Putamen (tissue), 1 donor: ENCODE measurements at places on chromosomes 7 and 10.

DNA sequence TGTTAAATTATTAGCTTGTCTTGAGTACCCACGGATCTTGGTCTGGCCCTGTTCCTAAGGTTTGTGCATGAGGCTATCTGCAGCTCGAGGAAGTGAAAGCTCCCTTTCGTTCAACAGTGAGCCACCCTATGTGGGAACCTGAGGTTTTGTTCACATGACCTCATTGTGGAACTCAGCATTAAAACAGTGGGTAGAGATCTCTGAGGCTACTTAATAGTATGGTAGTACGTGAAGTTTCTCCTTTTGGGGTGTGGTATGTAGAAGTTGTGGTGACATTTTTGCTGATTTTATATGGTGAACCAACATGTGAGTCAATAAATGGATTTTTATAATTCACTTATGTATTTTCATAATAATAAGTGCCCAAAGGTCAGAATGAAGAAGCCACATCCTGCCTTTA is 252.7 kb upstream of the FERD3L start:
- DNase-seq, result no peak

DNA sequence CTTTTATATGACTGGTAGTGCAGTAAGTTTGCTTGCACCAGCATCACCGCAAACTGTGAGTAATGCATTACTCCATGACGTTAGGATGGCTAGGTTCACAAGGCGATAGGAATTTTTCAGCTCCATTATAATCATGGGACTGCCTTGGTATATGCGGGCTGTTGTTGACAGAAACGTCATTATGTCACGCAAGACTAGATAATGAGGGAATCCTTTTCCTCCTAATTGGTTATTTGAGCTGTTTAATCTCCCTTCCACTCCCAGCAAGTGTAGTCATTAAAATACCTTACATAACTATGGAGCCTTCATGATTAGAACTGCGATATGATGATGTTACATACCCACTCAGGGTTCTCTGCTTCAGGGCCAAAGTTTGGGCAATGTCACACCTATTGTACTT is 17.3 kb downstream of the KLLN start:
- no peak for DNase-seq

- DNase-seq, result no peak
These were observed 162.0 kb downstream of the KLF6 start for GRCh38 chr10:3622845-3623621.

GRCh38 chr10:117137911-117138642 is at the start of gene VAX1:
Gene VAX1 (minus strand): TSS chr10:117138270. CDS start chr10:117138056, 214 bp downstream.
- DNase-seq, result no peak

- no peak for DNase-seq
These were observed 5.6 kb downstream of the NEURL1 start for GRCh38 chr10:103498936-103499638.

- DNase-seq, result peak; percentile 45
These were observed 19.5 kb upstream of the RHEB start for GRCh38 chr7:151539088-151539671.

DNA sequence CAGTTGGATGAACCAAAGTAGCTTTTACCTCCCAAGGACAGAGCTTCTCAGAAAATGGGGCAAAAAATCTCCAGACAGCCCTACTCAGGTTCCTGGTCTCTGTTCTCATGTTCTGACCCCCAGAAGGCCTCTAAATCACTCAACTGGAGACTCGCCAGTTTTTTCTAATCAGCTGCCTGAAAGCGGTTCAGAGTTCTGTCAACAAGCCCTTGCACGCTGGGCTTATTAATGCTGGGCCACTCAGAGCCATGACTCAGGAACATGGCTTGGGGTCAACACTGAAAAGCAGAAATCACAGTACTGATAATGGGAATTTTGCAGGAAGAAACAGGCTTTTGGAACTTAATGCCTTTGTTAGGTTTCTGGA is 15.3 kb downstream of the ECHDC3 start:
- no peak for DNase-seq
